NCI-H2081 (cell line): ENCODE measurements at places on chromosomes 6 and 20.
A peak's percentile ranks its signal among the peaks of the same experiment; 100 is the strongest.

DNA sequence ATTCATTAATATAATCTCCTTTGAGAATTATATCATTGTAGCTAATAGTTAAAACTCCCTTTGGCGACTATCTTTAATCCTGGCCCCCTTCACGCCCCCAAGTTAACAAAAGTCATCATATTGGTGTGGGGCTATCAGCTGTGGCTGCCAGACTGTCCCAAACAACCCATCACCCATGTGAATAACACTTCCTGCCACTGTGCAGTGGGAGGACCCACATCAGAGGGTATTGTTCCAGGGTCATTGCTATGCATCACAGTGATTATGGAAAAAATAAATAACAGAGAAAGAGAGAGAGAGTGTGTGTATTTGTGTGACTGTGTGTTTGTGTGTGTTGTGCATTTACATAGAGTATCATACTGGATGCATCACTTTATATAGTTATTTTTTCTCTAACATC is 39.3 kb upstream of the TENT5A start:
- no peak for DNase-seq

DNA sequence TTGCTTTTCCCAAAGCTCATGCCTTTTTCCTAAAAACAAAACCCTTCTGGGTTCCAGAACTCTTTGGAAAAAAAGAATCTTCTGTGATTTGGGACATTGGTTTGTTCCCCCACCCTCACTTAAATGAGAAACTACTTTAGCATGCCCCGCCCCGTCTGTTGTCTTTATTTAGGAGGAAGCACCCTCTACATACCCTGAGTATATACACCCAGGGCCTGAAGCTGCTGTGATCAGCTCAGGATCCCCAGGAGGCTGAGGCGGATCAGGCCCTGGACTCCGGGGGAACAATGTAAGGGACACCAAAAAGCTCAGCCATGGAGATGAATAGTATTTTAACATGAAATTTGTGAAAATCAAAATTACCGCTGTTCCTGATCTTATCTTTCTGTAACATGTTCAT is 1.4 kb downstream of the BCAS1 start:
- DNase-seq = no peak

- DNase-seq = no peak
Observed at GRCh38 chr6:162493917-162494316, 233.6 kb downstream of the PRKN start.

DNA sequence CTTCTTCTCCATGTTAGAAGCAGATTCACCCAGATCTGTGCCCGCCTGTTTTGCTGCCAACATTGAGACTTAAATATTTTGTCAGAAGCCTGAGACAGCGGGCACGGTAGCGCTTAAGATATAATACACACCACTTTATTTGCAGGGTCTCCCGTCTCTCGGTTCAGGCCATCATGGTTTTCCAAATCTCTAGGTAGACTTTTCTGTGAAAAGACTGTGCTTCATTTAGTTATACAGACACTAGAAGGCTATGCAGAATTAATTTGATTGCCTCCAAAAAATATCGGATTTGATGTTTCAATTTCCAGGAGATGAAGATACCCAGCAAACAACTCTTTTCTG is 598 bp downstream of the TBP start:
- no peak for DNase-seq

DNA sequence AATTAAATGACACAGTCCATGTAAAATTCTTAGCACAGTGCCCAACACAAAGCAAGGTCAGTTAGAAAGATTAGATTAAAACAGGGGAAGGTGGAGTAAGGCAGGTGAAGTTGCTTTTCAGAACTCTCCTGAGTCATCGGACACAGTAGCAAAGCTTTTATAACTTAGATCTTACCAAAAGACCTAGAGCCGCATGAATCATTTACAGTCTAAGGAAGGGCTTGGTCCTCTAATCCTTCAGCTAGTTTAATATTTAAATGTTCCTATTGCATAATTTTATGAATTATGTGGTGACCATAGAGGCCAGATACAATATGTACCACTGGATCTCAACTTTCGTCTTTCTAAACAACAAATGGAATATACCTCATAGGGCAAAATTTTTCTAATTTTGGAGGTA is 202.1 kb upstream of the SNX9 start:
- DNase-seq = no peak

- no peak for DNase-seq
Observed at GRCh38 chr20:1856424-1856823, 38.8 kb upstream of the SIRPA start.

GRCh38 chr6:52423971-52424381 is 3.8 kb downstream of the EFHC1 start:
- DNase-seq = no peak

- no peak for DNase-seq
Observed at GRCh38 chr6:85679445-85680123, 36.9 kb upstream of the SYNCRIP start.

- no peak for DNase-seq
Observed at GRCh38 chr6:119426619-119427018, 77.1 kb upstream of the MAN1A1 start.

DNA sequence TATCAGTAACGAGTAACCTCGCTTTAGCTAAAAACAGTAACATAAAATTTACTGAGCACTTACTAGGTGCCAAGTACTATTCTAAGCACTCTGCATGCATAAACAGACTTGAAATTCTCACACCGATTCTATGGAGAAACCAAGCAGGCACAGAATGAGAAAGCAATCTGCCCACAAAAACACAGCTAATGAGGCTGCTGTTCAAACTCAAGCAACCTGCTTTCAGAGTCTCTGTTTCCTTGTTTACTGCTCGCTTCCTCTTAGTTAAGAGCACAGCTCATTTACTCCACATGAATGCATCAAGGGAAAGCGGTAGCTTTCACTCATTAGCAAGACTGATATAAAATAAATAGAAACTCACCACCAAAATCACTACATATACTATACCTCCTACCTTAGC is 37.4 kb downstream of the PRKN start:
- DNase-seq = no peak

GRCh38 chr6:35181933-35182612 is 31.7 kb upstream of the SCUBE3 start:
- DNase-seq = no peak

DNA sequence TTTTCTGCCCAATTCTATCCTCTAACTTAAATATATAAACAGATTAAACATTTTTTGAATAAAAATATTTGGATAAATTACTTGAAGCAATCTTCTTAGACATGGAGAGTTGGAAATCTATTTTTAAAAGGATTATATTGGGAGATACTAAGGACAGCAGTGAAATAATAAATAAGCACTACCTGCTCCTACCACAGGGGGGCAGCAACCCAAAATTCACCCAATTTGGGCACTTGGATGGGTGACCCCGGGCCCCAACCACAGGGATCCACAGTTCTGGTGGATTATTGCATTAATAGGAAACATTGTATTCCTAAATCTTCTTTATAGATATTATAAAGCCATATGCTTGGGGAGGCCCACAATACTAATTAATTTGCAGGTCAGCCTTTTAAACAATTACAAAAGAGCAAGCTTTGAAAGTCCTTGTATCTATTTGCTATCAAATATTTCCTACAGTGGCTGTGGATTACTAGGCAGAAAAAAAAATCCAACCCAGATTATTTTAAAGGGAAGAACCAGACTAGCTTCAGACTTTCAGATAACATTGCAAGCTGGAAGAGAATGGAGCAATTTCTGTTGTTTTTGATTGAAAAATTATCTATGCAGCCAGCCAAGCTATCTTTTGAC is 66.4 kb upstream of the PDE10A start:
- DNase-seq = peak; percentile 0

GRCh38 chr20:8389381-8390036 is 257.4 kb downstream of the PLCB1 start:
- peak; percentile 49 for DNase-seq

- DNase-seq = no peak
Observed at GRCh38 chr6:23073821-23074220, 504.5 kb downstream of the HDGFL1 start.

DNA sequence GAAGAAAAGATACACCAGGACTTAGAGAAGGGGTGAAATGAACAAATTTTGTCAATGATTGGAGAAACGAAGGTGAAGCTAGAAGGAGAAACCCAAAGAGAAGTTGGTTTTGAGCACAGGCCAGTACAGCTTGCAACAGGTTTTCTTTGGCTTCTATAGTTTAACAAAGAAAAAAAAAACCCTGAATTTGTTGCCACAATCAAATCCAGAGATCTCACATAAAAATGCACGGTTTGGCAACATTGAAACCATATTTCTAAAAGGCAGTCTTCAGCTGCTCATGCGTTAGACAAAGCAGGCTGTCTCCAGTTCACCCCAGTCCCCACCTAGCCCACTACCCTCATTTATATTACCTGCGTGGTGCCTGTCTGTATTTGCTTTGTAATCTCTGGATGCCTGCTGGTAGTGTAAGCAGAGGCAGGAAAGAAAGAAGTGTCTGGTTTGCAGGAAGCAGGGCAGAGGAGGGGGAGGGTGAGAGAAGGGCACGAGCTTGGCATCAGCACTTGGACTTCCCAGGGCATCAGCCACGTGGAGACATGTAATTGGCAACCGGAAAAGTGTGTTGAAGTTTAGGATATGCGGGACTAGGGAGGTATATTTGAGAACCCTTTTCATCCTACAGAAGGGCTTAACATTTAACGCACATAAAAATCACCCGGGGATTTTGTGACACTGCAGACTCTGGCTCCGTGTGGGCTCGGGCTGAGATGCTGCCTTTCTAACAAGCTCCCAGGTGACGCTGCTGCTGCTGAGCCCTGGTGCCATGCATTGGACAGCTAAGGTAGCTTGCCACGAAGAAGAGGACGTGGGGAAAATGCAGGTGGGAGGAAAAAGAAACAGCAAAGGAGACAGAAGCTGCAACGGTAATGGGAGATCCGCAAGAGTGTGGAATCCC is 14.4 kb downstream of the PFDN4 start:
- peak; percentile 75 for DNase-seq

- no peak for DNase-seq
Observed at GRCh38 chr20:18926965-18927364, 113.4 kb downstream of the SCP2D1 start.

DNA sequence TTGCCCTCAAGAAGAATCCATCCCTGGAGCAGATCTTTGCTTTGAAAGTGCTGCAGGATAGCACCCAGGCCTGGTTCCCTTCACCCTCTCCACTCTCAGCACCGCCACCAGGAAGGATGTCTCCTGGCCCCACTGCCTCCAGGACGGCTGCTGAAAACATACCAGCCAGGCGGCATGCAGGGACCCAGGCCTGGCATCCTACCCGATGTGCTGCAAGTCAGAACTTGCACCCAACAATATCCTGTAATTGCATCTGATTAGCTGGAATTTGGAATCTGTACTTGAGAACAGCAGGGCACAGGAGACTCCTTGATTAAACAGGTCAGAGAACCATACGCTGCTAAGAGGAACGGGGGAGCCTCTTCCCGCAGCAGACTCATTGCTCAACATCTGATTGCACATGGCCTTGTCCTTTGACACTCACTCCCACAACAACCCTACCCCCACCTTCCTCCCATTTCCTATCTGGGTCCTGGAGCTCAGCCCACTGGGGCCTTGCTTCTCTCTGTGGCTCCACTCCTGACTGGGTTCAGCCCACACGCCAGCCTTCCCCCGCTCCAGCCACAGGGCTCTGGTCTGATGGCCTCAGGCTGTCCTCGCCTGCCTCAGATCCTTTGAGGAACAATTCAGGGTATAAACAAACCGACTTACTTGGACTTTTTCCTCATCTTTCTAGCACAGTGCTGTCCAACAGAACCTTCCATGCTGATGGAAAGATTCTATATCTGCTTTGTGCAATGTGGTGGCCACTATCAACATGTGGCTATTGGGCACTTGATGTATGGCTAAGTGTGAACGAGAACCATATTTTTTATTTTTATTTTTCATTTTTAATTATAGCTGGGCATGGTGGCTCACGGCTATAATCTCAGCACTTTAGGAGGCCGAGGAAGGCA is 78.0 kb downstream of the FGD2 start:
- no peak for DNase-seq

DNA sequence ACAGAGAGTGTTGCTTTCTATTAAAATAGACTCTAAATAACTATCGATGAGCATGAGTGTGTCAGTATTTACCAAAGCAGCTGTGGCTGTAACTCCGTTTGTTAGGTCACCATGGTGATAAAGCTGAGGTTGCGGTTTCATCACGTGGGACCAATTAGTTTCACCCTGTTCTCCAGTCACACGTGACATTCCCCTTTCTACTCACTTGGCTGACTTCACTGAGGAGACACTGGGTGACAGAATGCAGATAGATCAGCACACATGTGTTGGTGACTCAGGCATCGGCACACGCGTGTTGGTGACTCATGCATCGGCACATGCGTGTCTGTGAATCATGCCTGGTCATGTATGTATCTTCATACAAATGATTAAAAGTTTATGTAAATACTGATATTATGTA is 285.4 kb downstream of the THBS2 start:
- DNase-seq = peak; percentile 58

GRCh38 chr6:155510879-155511278 is 55.2 kb upstream of the NOX3 start:
- no peak for DNase-seq

GRCh38 chr6:96089173-96089572 is 73.4 kb downstream of the FUT9 start:
- peak; percentile 47 for DNase-seq

DNA sequence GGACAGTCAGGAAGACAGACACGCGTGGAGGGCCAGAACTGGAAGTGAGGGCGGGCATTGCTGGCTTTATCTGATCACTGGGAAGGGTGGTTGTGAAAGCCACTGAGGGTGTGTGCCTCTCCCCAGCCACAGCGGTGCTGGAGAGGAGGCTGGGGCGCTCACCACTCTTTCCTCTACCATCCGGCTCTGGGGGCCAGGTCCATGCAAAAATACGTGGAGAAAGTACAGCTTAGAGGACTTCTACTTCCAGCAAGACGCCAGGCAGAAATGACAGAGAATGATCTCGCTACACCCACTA is 148.8 kb upstream of the RPS6KA2 start:
- DNase-seq = no peak

DNA sequence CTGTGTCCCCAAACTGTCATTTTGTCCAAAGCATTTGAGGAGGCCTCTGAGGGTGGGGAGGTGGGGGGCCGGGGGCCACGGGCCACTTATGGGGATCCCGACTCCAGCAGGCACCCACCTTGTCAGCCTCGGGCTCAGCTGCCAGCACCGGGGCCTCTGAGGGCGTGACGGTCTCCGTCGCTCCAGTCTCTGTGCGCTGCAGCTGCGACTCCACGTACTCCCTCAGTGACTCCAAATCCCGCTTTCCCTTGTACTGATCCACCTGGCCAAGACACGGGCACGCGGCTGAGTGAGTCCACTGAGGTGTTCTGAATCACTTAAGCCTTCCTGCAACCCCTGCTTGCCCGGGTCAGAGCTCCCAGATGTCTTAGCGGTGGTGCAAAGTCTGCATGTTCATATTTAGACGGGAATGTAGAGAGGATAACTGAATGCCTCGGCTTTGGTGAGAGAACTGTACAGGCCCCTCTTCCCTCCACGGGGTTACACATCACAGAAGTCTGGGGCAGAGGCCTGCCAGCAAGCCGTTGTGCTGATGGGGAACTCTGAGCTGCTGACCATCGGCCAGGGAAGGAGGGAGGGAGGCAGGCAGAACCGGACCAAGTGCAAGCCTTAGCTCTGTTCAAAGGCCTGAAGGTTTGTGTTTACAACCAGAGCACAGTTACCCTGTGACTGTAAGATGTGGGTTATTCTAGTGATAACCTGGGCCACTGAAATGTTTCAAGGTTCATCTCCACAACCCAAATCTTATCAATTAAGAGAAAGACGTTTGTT is 21.8 kb downstream of the TXNDC5 start:
- no peak for DNase-seq
